NCI-H774 (cell line): ENCODE measurements at places on chromosomes 11 and 22.

GRCh38 chr22:25448435-25449051 is 115.9 kb upstream of the GRK3 start:
- DNase-seq = no peak

DNA sequence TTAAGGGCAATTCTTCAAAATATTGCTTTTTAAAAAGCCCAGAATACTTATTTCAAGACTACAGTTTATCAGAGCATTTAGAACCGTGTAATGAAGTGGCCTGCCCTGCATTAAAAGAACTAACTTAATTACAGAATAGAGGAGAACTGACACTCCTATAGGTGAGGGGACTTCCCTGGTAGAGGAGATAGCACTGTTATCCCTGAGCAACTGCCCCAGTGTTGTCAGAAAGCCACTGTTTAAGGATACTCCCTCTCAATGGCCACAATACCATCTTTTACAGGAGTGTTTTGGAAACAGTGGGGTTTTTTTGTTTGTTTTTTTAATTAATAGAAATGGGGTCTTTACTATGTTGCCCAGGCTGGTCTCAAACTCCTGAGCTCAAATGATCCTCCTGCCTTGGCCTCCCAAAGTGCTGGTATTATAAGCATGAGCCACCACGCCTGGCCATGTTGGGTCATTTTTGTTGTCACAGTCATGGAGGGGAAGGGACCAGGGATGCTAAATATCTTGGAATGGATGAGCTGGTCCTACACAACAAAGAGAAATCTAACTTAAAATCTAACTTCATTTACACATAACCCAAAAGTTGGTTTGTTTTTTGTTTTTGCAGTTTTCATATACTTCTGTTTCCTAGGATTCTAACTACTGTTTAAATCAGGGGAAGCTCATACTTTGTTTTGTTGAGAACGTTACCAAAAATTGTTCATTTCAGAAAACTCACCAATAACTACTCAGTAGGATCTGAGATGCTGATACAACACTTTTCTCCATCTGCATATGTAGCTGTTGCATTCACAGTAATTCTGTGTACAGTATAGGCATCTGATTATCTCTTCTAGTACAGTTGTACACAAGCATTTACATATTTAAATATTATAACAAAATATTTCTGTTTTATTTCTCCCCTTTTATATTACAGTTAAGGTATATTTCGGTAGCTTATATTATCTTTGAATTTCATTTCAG is 8.1 kb downstream of the RPL27A start:
- no peak for DNase-seq

GRCh38 chr11:71325418-71326327 is 73.3 kb upstream of the SHANK2 start:
- DNase-seq = no peak

GRCh38 chr22:32991353-32992101 is 66.7 kb downstream of the SYN3 start:
- DNase-seq = no peak

GRCh38 chr11:57752954-57753353 is 1.3 kb upstream of the BTBD18 start:
- DNase-seq = no peak

DNA sequence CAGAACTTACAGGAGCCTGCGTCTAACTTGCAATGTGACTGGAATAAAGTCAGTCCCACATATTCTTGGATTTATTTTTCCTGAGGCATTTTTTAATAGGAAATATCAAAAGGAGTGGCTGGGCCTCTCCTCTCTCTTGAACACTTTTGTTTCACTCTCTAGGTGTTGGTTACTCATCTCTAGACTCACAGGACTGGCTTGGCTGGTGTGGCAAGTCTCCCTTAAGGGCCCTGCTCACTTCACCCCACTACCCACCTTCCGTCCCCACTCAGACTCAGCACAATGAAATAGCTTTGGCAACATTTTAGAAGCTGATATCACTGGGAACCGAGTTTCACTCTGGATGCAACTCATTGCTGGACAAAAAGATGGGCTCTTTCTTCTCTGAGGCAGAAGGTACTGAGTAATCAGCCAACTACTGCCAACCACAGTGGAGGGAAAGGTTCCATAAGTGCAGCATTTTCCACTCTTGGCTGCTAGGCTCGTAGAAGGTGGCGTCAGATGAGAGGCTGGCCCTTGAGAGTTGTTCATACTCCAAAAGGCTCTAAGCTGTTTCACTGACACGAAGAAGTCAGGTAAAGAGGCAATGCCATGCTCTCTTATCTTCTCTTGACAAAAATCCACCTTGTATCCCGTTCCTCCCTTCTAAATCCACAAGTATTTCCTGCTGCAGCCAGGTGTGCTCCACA is 390.6 kb downstream of the SOX6 start:
- no peak for DNase-seq

- no peak for DNase-seq
Observed at GRCh38 chr11:2534957-2535672, 90.3 kb downstream of the KCNQ1 start.

DNA sequence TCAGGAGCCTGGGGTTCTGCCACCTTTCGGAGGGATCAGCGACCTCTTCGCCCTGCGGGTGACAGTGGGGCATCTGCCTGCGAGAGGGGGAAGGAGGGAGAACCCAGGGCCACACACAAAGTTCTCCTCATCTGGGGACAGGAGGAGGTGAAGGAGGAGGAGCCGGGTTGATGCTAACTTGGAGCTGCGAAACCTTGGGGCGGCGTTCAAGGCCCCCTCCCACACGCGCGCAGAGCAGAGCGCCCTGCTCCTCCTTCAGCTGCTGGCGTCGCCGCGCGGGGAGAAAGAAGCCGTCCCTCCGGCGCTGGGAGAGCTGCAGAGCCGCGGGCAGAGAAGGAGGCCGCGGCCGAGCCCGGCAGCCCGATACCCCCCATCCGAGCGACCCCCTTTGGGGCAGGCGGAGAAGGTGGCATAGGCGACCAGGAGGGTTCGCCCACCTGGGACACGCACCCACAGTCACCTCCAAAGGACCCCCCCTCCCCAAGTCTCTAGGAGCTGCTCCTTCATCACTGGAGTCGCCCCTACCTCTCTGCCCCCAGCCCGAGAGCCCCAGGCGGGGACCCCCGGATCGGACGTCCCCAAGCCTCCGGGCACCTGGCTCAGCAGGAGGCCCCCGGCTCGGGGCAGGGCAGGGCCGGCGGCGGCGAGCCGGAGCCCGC is at the start of gene RASD2:
Gene RASD2, plus strand, starts transcription at position 237 of the 659 bp plus-strand sequence. CDS start 5,979 bp downstream, outside the sequence.
- peak; percentile 0 for DNase-seq

- peak; percentile 81 for DNase-seq
Observed at GRCh38 chr11:40293655-40294348, 1165.7 kb downstream of the LRRC4C start.

DNA sequence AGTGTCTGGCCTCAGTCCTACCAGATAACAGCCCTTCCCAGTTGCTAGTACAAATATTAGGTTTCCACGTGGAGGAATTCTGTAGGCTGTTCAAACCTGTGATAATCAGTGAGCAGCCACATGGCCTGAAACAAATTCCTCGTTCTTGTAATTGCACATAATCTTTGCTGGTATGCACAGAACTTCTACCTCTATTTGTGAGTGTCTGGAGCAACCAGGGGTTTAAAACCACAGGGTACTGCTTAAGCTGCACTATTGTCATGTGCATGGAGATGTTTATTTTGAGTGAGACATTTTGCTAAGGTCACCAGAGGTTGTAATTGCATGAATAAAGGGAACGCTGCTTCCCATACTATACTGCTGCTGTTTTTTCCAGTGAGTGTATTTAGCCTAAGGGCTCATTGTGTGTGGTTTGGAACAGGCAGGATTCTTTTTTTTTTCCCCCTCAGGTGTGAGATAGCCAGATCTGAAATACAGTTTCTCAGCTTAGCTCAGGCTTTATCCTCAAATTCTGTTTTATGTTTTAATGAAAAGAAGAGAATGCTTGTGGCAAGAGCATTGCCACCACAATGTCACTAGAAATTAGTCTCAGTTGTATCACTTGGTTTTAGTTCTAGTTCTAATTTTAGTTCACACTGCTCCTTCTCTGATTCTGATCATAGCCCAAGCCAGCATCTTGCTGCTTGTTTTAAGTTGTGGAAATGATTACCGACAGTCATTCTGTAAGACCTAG is 60.5 kb downstream of the CYB5R2 start:
- no peak for DNase-seq

DNA sequence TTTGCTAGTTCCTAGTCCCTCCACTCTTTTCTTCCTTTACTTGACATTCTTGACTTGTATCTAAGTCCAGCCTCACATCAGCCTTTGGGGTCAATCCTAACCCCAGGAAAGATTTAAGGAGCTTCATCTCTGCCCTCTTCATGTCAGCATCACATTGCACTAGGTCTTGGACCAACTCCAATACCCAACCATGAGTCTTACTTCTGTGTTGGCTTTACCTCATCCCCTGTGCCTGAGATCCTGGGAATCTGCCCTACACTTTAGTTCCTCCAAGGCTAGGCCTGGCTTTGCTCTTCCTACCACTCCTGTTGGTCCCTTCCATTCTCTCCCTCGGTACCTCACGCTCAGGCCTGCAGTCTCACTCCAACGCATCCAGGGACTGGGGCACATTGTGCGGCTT is 117.0 kb downstream of the SLC1A2 start:
- DNase-seq = no peak

GRCh38 chr11:1369371-1370005 is 20.2 kb upstream of the BRSK2 start:
- DNase-seq = no peak

DNA sequence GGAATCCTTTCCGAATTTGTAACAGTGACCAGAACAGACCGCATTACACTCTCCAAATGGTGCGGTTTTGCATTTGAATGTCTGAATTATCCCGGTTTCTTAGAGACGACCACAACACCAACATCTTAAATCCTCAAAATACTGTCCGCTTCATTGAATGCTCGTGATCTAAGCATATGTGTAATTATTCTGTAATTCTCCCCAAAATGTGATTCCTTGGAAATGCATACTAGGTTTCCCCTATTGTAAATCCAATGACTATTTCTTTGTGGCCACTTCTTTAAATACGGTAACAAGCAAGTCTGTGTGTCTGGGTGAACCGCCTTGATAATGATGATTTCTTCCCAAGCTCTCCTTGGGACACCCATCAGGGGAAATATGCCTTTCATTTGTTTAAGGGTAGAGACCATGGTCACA is 87.3 kb upstream of the DBX1 start:
- no peak for DNase-seq

DNA sequence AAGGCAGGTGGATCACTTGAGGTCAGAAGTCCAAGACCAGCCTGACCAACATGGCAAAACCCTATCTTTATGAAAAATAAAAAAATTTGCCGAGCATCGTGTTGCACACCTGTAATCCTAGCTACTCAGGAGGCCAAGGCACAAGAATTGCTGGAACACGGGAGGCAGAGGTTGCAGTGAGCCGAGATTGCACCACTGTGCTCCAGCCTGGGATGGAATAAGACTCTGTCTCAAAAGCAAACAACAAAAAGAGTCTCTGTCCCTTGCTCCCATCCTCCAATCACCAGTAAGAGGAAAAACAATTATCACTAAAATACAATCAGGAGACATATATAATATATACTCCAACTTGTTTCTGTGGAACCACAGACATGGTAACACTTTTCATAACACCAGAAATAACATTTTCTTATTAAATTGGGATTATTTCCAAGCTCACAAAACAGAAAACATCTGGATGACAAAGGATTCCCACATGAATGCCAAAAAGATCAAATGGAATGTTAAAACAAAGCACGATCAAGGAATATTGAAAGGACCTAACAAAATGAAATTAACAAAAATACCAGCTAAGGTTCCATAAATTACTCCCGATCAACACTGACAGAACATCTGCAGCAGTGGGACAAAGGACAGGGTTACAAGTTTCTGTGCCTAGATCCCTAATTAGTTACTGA is 15.2 kb downstream of the FCHSD2 start:
- DNase-seq = no peak

GRCh38 chr11:121644187-121644512 is 191.4 kb upstream of the SORL1-AS1 start:
- DNase-seq = no peak

- DNase-seq = no peak
Observed at GRCh38 chr11:129589190-129589860, 213.7 kb downstream of the BARX2 start.

DNA sequence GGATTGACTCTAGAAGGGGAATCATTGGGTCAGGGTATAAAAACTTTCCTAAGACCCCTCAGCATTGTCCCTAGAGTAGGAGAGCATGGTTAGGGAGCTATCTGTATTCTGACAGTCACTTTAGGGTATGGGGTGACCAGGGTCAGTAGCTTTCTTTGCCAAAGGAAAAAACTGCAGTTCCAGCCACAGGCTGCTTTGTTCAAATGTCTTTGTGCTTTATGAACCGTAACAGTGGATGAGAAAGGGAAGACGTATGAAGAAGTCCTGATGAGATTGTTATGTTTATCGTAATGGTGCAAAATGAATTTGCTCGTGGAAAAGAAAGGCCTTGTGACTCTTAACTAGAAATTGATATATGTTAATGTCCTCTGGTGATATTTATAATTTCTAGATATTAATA is 30.0 kb downstream of the CYB5R2 start:
- no peak for DNase-seq

GRCh38 chr11:31828217-31828616 is 17.1 kb upstream of the PAX6 start:
- DNase-seq = no peak

GRCh38 chr11:134800826-134801225 is 388.8 kb upstream of the B3GAT1 start:
- DNase-seq = no peak

- DNase-seq = no peak
Observed at GRCh38 chr11:61602775-61603569, 22.1 kb upstream of the SYT7 start.
